ENCODE measurements at places on chromosomes 5 and 9.

- DNase-seq = no peak
Measured at GRCh38 chr5:168073991-168074800, 217.2 kb upstream of the WWC1 start.

GRCh38 chr5:146888351-146888978 is 9.9 kb upstream of the PPP2R2B start:
- DNase-seq = no peak

DNA sequence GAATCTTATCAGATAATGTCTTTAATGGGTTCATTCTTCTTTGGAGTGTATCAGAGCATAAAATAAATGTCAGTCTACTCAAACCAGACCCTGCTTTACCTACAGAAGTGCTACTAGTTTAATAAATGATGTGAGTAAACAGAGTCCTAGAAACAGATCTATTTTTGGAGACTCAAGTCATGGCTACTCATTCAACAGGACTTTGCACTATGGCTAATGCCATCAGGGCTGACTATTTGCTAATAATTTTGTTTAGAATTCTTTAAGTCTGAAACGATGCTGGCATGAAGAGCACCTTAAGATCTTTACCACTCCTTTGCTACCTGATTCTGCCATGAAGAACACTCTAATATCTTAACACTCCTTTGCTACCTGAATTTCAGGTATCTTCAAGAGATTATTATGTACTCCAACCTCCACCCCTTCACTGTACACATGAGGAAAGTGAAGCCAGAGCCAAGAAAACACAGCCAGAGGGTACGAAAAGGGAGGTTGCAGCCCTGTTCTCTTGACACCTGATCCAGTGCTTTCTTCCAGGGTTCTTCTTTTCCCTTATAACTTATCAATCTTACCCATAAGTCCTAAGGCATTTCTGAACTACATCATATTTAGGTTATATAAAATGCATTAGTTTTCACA is 62.4 kb downstream of the ZNF608 start:
- DNase-seq = no peak

DNA sequence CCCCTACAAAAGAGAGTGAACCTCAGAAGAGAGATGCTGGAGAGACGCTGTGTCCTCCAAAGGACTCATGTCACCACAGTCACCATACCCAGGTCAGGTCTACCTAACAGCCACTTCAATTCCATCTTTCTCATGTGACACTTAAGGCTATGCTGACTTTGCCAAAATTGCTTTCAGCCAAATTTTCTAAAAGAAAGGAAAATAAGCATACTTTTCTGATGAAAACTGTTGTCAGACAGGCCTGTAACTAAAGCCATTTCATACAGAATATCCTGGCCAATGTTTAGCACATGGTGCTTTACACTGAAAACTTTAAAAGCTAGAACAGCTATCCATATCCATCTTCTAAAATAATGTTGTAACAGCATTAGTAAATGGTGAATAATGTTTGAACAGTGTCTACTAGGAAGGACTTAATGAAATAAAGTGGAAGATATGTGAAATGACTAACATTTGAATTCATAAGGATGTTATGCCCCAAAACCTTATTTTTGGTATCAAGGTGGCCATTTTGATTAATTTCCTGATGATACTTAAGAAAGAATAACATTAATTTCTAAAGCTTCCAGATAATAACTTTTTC is 97.2 kb downstream of the NFIB start:
- DNase-seq = no peak

DNA sequence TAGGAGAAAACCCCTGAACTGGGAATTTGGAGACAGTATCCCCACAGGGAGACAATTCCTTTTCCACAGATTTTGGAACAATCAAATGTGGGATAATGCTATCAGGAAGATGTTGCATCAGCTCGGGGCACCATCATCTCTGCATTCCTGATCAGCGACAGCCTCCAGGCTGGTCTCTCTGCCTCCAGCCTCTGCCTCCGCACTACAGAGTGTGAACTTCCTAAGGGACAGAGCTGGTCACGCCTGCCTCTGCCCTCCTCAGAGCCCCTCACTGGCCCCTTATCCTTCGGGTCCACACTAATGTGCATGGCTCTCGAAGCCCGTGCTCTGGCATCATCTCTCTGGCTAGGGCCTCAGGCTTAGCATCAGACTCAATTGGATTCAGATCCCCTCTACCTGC is 8.6 kb downstream of the FOXI1 start:
- DNase-seq = no peak

DNA sequence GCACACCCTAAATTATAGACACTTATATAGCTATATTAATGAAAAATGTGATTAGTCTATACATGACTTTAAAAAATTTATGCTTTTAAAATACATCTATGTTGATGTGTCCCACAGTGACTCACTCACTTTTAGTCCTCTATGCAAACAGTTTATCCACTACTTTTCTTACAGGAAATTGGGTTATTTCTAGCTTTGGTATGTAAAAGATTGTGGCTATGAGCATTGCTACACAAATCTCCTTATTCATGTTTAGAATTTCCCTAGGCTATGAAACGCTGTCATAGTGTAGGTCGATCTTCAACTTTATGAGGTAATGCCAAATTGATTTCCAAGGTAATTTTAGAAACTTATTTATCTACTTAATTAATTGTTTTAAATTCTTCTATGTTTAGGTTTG is 687.4 kb downstream of the PRR16 start:
- DNase-seq = no peak

- no peak for DNase-seq
Measured at GRCh38 chr9:34370970-34371880, 5.5 kb downstream of the MYORG start.

- no peak for DNase-seq
Measured at GRCh38 chr9:91586282-91586681, 162.7 kb upstream of the NFIL3 start.

DNA sequence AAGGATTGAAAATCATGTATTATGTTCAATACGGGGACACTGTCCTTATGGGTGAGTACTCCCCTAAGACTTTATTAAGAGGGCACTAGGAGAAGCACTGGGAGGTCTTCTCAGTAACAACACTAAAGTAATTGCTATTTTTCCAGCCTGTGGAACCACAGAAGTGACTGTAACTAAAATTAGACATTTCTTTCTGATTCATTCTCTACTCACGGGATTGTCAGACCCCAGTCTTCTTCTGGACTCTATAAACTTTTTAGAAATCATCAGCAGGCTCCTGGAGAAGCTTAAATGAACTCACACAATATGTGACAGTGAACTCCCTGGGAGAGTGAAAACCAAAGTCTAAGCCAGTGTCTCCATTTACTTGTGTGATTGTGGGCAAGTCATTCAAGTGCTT is 14.5 kb downstream of the TLR4 start:
- DNase-seq = no peak

- no peak for DNase-seq
Measured at GRCh38 chr9:119044806-119045205, 324.4 kb downstream of the BRINP1 start.

DNA sequence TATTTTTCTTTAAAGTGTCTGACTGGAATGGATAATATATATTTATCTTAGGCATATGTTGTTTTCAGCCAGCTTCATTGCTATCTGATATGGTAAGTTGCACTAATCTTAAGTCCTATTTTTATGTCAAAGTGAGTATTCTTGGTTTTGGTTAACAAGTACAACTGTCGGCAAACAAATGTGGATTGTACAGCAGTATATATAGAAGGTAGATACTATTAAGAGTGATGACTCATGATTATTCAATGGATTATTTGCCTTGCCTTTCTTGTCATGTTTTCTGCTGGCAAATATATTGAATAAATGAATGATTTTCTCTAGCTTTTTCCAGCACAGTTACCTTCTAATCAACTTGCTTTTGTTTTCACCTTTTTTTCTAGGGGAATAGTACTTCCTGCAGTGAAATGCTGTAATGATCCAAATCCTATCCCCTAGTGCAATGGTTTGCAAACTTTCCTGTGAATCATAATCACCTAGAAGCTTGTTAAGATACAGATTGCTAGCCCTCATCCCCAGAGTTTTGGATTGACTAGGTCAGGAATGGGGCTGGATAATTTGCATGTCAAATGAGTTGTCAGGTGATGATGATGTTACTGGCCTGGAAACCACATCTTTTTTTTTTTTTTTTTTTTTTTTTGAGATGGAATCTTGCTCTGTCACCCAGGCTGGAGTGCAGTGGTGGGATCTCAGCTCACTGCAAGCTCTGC is 60.8 kb upstream of the ARRDC3 start:
- no peak for DNase-seq

GRCh38 chr5:176621661-176622079 is 8.7 kb downstream of the SNCB start:
- DNase-seq = no peak

DNA sequence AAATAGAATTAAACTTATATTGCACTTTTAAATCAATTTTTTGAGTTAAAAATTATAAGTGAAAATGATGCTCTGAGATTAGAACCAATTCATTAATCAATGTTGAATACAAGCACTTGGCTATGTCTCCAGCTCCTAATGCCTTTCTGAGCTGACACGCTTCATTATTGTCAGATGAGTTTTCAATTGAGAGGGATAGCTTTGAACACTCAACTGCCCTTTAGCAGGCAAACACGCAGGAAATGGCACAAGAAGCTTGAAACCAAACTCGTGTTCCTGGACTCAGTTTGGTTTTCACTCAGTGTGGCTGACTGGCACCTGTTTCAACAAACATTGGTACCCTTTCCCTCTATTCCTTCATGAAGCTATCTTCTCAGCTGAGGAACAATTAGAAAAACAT is 109.8 kb downstream of the MCTP1 start:
- DNase-seq = no peak

GRCh38 chr9:88706193-88707113 is 171.5 kb downstream of the NXNL2 start:
- no peak for DNase-seq

GRCh38 chr5:135176991-135177390 is 143.0 kb upstream of the PITX1 start:
- no peak for DNase-seq

DNA sequence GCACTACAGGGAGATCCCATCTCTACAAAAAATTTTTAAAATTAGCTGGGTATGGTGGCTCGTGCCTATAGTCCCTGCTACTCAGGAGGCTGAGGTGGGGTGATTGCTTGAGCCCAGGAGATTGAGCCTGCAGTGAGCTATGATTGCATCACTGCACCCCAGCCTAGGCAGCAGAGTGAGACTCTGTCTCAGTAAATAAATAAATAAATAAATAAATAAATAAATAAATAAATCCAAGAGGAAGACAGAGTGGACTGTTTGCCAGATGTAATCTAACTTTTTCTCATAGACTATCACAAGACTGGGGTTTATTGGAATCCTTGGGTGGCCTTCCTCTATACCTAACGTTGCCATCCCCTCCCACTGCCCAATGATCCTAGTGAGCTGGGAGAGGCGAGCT is 19.2 kb upstream of the TCF7 start:
- DNase-seq = no peak

DNA sequence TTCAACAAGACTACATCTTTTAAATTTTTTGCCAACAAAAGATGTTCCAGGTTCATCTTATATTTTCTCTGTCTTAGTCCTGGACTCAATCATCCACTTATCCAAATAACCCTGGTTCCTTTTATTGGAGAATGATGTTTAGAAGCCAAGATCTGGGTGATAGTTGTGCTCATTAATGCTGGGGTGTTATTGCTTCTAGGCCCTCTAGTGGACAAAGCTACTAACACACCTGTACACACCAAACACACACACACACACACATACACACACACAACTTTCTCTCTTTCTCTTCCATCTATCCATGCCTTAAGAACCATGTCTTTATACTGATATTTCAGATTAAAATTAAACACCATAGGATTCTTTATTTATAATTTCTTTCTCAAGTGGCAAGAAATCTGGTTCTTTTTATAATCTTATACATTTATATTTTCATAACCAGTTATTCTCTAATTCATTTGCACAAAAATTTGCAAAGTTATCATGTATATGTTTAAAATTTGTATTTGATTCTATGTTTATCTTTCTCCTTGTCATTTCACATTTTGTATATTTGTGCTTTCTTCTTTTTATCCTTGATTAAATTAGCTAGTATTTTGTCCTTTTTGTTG is 179.1 kb upstream of the SMIM23 start:
- no peak for DNase-seq

DNA sequence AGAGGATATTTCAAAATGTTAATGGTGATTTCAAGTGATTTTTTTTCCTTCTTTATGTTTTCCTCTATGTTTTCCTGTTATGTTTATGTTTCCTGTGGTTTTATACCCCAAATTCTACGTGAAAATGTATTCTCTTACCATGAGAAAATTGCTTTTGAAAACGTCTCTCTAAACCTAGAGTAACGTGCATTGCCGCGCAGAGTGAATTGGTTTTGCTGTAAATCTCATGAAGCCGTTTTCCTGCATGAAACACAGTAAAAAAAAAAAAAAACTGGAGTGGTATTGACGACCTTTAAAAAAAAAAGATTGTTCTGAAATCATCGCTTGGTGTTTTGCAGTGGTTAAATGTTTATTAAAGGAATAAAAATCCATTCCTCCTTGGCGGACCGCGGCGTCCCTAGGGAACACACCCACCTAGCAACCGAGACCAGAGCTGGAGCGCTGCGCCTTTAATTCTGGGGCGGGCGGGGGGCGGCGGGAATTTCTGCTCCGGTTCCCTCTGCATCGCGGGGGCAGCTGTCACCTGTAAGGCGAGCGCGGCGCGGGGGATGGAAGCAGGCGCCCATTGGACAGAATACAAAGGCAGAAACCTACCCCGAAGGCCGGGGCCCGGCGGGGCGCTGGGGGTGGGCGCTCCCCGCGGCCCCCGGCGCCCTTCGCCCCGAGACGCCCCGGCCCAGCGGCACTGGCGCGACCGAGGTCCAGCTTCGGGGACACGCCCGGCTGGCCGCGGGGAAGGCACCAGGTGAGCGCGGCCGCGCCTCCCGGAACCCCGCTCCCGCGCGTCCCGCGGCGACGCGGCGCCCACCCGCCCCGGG is at the start of gene SOWAHA:
Gene SOWAHA (plus strand): TSS at position 522 of the 818 bp plus-strand sequence. CDS start 320 bp downstream, outside the sequence.
- no peak for DNase-seq

DNA sequence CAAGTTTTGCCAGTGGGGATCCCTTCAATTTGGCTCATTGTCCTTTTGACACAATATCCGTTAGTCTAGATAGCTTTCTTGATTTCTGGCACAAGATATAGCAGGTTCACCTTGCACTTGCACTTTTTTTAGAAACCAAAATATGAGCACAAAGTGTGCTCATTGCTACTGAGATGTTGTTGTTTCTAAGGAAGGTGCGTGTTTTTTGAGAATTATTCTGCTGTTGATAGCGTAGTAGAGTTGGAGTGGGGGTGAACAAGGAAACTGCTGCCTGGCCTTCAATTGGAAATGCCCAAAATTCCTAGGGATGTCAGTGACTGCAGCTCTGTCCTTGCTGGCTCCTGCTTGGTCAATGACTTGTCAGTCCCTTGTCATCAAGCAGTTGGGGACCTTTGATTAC is 73.3 kb downstream of the TLE4 start:
- no peak for DNase-seq

DNA sequence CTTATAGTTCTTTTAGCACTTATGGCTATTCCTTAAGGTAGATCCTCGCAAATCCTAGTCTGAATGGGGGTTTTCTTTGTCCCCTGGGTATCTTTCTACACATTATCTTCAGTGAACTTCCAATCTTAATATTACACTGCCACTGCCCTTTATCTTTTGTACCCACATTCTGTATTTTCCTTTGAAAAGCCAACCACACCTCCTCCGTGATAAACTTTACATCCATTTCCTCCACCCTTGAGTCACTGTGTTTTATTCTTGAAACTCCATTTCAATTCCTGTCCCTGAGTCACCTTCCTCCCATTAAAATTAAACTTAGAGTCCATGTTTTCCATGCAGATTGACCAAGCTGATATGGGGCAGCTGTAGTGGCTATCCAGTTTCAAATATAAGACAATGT is 43.2 kb upstream of the RICTOR start:
- DNase-seq = no peak

GRCh38 chr9:105127863-105128220 is 116.6 kb upstream of the SLC44A1 start:
- peak; percentile 19 for DNase-seq
